ENCODE measurements at places on chromosomes 5 and 9. TPM values are rescaled to one million over a fixed set of nuclear protein-coding genes. Genes with fewer than 3 reads are reported as not detected.

The NUTM2G gene
- total RNA-seq: not detected

GRCh38 chr5:113221294-113222176 is 213.3 kb downstream of the TSSK1B start:
- H3K4me1 ChIP-seq: no peaks in the 10 kb centered on the region
- no peaks in the 10 kb centered on the region for H3K36me3 ChIP-seq
- H3K4me3 ChIP-seq: no peak overlapping the region
- H3K27me3 ChIP-seq: no peaks in the 10 kb centered on the region
- no peak overlapping the region for H3K27ac ChIP-seq
- DNase-seq: no peak

DNA sequence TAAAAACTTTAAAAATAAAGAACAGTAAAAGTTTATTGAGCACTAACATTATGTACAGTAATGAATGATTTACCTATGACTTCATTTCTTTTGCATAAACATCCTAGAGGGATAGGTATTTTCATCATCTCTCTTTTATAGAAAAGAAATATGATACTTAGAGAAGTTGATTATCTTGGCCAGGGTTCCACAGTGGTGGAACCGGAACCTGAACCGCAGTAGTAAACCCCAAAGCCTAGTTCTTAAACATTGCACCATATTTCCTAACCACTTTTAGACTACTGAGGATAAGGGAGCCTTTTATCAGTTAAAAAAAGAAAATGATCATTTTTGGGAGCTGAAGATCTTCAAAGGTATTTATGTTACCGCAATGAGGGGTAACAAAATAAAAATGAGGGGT is 205.7 kb upstream of the SGCD start:
- H3K27me3 ChIP-seq: no peaks in the 10 kb centered on the region
- H3K4me3 ChIP-seq: no peak overlapping the region
- H3K36me3 ChIP-seq: no peaks in the 10 kb centered on the region

DNA sequence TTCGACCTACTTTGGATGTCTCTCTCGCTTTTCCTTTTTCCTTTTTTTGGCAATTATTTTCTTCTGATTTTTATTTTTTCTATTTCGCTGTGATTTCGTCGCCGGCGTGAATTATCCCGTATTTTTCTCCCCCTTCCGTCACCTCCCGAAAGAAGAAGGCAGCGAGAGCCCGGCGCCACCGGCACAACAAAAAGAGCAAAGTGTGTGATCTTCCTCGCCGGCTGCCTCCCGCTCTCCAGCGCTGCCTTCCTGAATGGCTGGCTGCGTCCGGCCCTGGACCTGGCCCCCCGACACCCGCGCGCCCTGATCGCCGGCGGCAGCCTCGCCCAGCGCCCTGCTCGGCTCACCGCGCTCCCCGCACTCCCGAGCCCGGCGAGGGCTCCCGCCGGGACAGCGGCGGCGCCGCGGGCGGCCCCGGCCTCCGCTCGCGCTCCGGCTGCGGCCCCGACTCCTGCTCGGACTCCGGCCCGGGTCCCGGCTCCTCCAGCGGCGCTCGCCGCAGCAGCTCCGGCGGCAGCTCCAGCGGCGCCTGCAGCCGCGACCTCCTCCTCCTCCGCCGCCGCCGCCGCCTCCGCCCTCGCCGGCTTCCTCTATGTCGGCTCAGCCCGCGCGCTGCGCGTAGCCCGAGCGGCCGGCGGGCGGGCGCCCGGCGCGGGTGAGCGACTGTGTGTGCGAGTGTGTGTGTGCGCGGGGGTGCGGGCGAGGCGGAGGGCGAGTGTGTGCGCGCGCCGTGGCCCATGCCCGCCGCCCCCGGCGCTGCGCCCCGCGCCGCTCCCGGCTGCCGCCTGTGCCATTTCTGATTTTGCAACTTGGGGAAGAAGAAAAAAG is 960 bp downstream of the NR2F1 start:
- DNase-seq: peak; percentile 54
- H3K27ac ChIP-seq: peak overlapping the region; percentile 50
- peaks cover 44% of the 10 kb centered on the region for H3K4me1 ChIP-seq
- H3K36me3 ChIP-seq: no peaks in the 10 kb centered on the region
- peaks cover 6% of the 10 kb centered on the region for H3K27me3 ChIP-seq

The FUT7 gene
- total RNA-seq: not detected

The FAM221B gene
- 0.33 TPM for total RNA-seq

- H3K4me3 ChIP-seq: no peak overlapping the region
- peaks cover 31% of the 10 kb centered on the region for H3K4me1 ChIP-seq
- H3K36me3 ChIP-seq: no peaks in the 10 kb centered on the region
- DNase-seq: no peak
- no peak overlapping the region for H3K27ac ChIP-seq
- H3K27me3 ChIP-seq: no peaks in the 10 kb centered on the region
Observed at GRCh38 chr5:98500811-98501210, 272.7 kb upstream of the RGMB start.

The SH3GLB2 gene
- total RNA-seq: 104 TPM

DNA sequence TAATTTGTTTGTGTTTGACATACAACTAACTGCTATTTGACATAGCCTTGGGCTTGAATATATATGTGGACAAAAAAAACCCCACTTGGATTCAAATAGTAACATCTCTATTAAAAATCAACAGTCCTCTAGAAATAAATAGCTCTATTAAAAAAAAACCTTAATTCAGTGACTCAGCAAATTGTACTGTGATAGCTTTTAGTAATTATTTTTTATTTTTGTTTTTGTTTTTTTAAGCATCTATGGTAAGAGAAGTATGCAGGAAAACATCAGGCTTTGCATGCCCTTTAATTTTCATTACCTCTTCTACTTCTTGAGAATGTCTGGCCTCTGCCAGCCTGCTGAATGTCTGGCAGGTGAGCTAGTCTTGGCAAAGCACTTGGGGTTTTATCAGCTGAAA is 300.7 kb downstream of the NPR3 start:
- H3K27ac ChIP-seq: no peak overlapping the region
- no peak for DNase-seq
- no peak overlapping the region for H3K4me3 ChIP-seq
- no peaks in the 10 kb centered on the region for H3K27me3 ChIP-seq

DNA sequence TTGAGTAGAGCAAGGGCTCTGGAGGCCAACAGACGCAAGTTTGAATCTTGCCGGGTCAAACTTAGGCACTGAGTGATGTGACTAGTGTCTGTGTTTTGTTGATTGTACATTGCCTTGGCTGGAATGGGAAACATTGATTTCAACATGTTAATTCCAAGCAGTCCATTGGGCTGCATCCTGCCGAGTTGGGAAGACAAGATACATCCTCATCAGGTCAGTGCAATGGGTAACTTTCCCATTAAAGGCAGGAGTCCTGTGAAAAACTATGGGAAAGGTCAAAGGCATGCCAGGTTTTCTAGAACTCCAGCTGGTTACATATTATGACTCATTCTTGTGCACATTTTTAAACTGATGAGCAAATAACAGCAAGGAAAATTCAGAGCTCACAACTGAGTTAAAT is 126.5 kb upstream of the ABCA1 start:
- H3K4me1 ChIP-seq: peaks cover 50% of the 10 kb centered on the region
- H3K27ac ChIP-seq: peak overlapping the region; percentile 77
- H3K36me3 ChIP-seq: no peaks in the 10 kb centered on the region
- H3K4me3 ChIP-seq: no peak overlapping the region

GRCh38 chr9:82127465-82127864 is 138.9 kb downstream of the SPATA31D1 start:
- H3K36me3 ChIP-seq: no peaks in the 10 kb centered on the region
- DNase-seq: no peak
- no peaks in the 10 kb centered on the region for H3K27me3 ChIP-seq
- H3K27ac ChIP-seq: no peak overlapping the region
- no peak overlapping the region for H3K4me3 ChIP-seq

DNA sequence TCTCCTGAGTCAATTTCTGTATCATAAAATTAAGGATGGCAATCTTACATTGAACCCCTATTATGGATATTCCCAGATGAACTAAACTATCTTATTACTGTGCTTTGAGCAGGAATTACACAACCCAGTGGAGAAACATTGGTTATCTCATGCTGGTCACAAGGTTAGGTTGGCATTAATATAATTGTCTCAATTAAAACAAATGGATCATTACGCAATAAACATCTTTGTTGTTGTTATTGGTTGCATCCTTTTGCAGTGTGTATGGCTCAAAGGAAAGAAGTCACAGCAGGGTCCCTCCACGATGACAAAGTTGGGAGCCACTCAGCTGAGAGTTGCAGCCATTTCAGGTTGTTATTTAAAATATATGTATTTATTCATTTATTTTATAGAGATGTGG is 297.0 kb upstream of the KLF4 start:
- H3K4me1 ChIP-seq: no peaks in the 10 kb centered on the region
- H3K4me3 ChIP-seq: no peak overlapping the region
- no peaks in the 10 kb centered on the region for H3K27me3 ChIP-seq
- H3K27ac ChIP-seq: no peak overlapping the region
- DNase-seq: no peak

The ELAVL2 gene
- total RNA-seq: not detected

GRCh38 chr5:142314109-142314508 is 10.7 kb downstream of the SPRY4 start:
- no peaks in the 10 kb centered on the region for H3K4me1 ChIP-seq
- no peak overlapping the region for H3K27ac ChIP-seq
- H3K4me3 ChIP-seq: no peak overlapping the region
- DNase-seq: no peak
- H3K27me3 ChIP-seq: no peaks in the 10 kb centered on the region
- H3K36me3 ChIP-seq: no peaks in the 10 kb centered on the region

The LIFR gene
- 45.4 TPM for total RNA-seq
